ENCODE measurements at places on chromosomes 6 and 20.

- no peak for DNase-seq
These were observed 2.0 kb upstream of the TRMT11 start for GRCh38 chr6:125984311-125984710.

GRCh38 chr6:156183678-156184077 is 593.5 kb upstream of the ARID1B start:
- DNase-seq, result no peak

DNA sequence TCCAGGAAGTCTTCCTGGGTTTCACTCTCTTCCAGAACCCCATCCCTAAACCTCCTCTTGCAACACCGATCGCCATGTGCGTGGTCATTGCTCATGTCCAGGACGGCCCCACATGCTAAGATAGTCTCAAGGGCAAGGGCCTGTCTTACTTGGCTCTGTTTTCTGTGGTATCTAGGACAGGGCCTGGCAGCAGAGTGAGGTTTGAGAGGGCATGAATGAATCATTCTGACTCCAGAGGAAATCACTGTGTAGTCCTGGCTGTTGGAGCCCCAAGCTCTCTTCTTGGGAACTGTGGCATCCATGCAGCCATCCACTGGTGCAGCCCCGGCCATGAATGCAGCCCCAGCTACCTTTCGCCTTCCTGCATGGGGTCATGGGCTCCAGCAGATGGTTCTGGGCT is 12.4 kb downstream of the SIRPA start:
- no peak for DNase-seq

- no peak for DNase-seq
These were observed 378.1 kb downstream of the BTBD9 start for GRCh38 chr6:38261626-38262025.

GRCh38 chr6:139881236-139881635 is 506.8 kb upstream of the CITED2 start:
- no peak for DNase-seq

GRCh38 chr20:44089987-44090674 is 96.9 kb downstream of the JPH2 start:
- DNase-seq, result no peak

- no peak for DNase-seq
These were observed 963 bp downstream of the DDRGK1 start for GRCh38 chr20:3203315-3204123.

- DNase-seq, result no peak
These were observed 33.7 kb downstream of the SRSF3 start for GRCh38 chr6:36627801-36628246.

DNA sequence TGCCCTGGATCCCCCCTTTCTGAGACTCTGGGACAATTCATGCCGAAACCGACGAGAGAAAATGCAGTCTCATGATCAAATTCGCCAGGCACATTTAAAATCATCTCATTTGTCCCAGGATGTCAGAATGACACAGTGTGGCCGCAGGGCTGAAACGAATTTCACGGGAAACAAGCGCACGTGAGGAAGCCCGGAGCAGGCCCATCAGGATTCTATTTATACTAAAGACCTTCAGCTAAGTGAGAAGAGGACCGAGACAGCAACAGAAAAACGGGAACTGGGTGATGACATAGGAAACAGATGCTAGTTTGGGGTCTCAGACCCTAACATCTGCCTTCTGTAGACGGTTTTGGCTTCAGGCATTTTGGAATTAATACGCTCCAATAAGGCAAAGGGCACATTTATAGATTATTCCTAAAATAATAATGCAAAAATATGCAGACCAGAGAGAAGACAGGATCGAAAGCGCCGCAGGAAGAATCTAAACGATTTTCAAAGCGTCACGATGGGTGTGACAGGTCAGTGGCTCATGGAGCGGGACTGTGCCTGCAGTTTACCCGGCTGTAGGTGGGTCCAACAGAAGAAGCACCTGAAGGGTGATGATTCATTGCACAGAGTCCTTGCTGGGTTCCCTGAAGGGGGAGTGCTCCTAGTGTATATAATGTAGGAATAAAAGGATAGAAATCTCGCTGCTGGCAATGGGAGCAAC is 80.8 kb upstream of the MPC1 start:
- DNase-seq, result no peak

- no peak for DNase-seq
These were observed 1.2 kb downstream of the NANP start for GRCh38 chr20:25622450-25623224.

DNA sequence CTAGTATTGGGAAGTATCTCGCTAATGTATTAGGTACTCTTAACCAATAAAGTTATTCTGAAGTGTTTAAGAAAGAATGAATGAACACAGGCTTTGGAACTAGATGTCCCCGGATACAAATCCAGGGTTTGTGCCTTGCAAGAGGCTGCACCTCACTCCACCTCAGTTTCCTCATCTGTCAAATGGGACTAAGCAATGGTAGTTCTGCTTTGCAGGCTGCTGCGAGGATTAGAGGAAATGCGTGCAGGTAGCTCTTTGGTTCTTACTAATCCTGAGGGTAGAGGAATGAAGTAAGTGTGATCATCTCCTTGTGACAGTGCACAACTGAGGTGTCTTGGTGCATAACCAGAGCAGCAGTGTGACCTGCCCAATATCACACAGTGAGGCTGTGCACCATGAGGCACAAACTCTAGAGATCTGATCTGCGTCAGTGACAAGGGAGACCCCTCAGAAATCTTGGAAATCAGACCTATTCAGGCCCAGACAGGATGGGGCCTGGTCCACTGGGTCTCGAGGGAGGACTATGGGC is 26.7 kb downstream of the ADA start:
- no peak for DNase-seq

DNA sequence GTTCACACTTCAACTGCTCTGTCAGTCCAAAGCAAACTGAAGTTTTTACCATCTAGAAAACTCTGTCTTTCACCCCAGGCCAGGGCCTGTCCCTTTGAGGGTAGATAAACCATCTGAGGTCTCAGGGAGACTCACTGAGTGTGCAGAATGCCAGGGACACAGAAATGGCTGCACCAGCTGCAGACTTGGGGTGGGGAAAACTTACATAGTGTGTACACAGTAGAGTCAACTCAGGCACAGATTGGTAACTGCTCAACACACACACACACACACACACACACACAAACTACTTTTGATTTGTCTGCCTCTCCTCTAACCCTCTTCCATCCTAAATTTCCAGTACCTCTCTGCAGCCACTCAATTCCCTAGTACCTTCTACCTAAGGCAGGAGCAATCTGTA is 374.9 kb upstream of the JAG1 start:
- no peak for DNase-seq

- no peak for DNase-seq
These were observed at the start of gene FNDC11 for GRCh38 chr20:63553933-63554290. Gene FNDC11, plus strand, starts transcription at chr20:63554159. Its CDS starts 1,505 bp downstream, at chr20:63555664.

GRCh38 chr20:52777171-52777570 is 195.0 kb upstream of the TSHZ2 start:
- DNase-seq, result no peak

DNA sequence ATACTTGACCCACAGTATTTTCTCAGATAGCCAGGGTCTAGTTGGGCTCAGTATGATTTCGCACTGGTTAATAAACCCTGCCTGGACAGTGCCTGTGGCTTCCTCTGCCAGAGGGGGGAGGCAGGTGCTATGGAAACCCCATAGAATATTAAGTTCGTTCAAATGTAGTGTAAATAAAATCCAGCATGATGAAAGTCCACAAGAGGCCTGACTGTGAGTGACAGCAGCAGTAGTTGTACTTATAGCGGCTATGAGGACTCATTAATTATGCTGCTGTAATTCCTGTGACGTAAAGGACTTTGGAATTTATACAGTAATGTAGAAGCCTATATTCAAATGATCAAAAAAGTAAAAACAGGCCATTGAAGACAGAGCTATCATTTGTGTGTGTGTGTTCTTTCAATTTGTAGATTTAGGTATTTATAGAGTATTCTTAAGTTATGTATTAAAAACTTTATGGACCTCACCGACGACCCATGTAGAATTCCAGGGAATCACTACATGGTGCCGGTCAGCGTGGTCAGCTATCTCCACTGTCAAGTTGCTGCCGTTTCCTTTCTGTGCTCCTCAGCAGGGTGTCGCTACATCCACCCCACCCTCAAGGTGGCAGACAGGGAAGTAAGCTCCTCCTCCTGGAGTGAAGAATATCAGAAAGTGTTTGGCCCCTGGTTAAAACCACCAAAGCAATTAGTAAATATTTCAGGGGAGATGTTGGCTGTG is 10.0 kb downstream of the PYGB start:
- no peak for DNase-seq

All from stimulated activated CD8-positive, alpha-beta memory T cell treated with anti-CD3 and anti-CD28 coated beads, Interleukin-4, amount 100 ng/mL, for 1 hour (primary cell).